ENCODE measurements at places on chromosomes 6 and 20.

DNA sequence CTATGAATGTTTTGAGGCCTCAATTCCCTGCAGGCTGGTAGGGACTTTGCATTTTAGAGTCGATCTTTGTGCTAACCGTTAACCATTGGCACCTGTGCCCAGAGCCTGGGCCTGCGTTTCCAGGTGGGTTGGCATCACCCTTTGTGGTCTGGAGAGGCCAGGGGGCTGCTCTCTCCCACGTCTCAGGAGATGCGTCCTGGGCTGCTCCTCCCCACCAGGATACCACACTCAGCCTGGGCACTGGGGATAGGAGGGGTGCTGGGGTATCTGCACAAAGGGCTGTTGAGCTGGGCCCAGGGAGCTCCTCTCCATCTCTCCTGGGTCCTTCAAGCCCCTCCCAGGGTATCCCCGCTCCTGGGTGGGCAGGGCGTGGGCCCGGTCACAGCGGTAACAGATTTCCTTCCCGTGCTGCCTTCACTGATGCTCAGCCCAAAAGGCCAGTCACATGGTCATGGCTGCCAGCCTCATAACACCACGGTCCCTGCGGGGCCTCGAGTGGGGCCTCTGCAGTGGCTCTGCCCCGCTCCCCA, 266.2 kb downstream of the TAF4 start:
- DNase-seq = no peak

- DNase-seq = no peak
Observed at GRCh38 chr20:60407011-60407771, 449.0 kb downstream of the CDH26 start.

DNA sequence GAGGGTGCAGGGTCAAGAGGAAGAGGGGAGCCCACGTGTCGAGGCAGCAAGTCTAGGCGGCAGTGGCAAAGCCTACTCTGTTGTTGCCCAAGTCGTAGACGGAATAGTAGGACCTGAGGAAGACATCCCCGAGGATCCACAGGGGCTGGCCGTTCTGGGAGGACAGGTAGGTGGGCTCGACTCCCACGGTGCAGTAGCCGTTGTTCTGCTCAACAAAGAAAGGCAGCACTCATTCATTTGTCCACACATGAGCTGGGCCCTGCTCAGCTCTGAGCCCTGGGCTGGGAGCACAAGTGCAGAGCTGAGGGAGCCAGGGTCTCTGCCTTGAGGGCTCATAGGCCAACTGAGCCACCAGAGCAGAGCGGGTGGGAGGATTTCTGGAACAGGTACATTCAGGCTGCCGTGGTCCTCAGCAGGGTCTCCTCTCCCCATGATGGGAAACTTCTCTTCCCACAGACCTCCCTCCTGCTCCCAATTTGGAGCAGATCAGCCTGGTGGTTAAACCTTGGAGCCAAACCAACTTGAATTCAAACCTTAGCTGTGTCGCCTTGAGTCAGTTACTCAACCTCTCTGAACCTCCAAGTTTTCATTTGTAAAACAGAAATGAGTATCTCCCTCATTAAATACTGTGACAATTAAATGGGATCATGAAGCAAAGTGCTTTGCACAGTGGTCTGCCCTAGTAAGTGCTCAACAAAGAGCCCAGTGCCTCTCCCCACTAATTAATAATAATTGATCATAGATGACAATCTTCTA, 1.6 kb upstream of the TFEB start:
- no peak for DNase-seq

DNA sequence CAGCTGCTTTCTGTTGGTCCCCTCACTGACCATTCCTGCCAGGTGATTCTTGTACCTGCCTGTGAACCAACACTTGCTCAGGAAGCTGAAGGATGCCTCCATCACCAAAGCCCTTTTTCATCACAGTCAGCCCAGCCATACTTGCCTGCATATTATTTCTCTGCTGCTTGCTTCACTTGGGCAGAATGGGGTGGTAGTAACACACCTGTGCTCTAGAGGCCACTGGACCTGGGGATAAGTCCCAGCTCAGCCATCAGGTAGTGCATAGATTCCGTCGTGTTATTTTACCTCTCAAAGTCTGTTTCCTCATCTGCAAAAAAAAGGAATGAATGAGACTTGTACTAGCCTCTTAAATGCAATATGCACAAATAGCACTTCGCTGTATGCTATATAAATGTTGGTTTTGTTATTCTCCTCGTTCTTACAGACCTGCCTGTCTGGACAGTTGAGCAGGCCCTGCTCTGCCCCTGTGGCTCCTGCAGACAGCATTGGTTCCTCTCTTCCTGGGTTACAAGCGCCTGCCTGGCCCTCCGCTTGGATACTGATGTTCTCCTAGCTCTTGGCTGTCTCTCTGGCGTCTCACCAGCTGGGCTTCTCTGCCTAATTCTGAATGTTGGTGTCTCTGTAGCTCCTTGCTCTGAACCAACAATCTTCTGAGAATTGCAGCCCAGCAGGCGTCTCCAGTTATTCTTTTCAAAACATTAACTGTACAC, 151.8 kb downstream of the UNC5CL start:
- no peak for DNase-seq

GRCh38 chr6:26272171-26272637, 92.8 kb upstream of the BTN3A2 start:
- peak; percentile 14 for DNase-seq

DNA sequence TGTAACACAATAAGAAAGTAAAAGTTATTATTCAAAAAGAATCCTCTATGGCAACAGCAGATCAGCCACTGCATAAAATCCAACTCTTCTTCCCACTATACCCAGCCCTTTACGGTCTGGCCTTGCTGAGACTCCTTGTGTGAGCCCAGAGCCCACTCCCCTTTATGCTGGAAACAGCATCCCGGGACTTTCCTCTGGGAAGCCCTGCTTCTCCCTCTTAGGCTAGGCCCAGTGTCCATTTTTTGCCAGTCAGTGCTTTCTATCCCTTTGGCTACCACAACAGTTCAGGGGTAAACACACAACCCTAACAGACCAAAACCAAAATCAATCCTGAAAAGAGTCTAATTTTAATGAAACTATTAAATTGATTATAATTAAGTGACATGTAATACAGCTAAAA, 20.6 kb downstream of the FKBP5 start:
- DNase-seq = no peak

- no peak for DNase-seq
Observed at GRCh38 chr6:834866-835265, 141.9 kb upstream of the EXOC2 start.

DNA sequence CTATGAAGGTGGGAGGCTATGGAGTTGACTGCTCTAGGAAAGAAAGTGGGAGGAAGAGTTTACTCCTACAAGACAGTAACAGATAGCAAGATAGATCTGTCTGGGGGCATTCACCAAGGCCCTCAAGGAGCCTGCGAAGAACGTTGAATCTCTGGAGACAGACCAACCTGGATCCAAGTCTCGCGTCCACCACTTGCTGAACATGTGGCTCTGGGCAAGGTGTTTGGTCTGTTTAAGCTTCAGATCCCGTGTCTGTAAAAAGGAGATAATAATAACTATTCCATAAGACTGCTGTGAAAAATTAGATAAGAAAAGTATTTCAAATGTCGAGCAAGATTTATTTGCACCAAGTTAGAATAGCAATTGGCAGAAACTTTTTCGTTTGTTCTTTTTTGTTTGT, 8.1 kb upstream of the EEF1A1 start:
- no peak for DNase-seq

DNA sequence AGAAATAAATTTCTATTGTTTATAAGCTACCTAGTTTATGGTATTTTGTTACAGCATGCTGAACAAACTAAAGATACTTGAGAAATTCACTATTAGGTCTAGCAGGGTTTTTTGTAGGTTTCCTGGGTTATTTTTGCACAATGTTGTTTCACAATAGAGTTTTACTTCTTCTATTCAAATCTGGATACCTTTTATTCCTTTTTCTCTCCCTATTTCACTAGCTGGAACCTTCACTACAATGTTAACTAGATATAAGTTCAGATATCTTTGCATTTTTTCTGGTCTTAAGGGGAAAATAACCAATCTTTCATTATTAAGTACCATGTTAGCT, 237.7 kb upstream of the CITED2 start:
- DNase-seq = no peak

- no peak for DNase-seq
Observed at GRCh38 chr6:135419162-135419561, 78.4 kb downstream of the AHI1 start.

GRCh38 chr6:149484733-149485700, at the start of gene ZC3H12D:
TSS of gene ZC3H12D (minus strand) at chr6:149485014. CDS start at chr6:149474543, 10,471 bp downstream.
- peak; percentile 52 for DNase-seq

DNA sequence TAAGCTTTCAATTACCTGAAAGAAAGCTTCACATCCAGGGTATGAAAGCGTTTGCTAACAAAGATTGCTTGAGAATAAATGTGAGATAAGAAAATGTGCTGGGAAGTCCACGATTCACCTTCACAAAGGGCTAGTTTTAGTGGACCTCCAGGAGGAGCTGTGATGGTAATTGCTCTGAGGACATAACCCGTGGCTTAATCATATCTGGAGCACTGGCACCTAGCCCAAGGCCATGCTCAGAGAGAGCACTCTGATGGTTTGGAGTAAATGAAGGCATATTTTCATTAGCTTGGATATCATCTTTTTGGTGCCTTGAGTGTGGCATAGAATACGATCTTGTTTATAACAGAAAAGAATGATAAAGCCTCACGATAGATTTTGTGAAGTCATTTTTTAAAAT, 46.9 kb upstream of the BACH2 start:
- DNase-seq = no peak

DNA sequence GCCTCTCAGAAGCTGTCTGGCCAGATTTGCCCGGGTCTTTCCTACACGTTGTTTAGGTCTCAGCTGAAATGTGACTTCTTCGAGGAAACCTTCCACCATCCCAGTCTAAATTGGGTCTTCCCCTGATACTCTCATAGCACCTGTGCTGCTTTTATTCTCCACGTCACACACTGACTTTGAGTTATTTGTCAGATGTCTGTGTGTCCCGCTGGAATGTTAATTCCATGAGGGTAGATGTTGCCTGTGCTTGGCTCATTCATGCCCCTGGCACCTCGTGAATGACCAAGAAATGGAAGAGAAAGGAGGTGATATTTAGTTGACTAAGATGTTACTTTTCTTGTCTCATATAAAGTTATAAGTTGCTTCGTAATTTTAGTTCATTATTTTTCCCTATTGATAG, 197.8 kb downstream of the TMEM242 start:
- no peak for DNase-seq

GRCh38 chr20:4942331-4942730, 59.0 kb downstream of the SLC23A2 start:
- DNase-seq = no peak

DNA sequence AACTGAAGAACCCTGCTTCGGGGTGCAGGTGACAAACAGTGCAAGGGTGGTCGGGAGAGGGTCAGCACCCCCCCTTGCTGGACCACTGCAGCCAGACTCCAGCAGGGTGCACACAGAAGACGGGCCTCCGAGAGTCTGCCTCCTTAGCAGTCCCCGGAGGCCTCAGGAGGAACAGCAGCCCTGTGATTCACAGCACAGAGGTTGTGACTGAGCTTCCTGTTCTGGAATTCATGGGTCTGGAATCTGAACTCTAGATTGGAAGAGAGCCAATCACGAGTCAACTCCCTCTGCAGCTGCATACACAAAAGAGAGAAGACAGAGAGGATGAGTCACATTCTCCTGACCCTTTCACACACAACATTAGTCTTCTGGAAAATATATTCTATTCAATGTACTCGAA, 249.0 kb upstream of the OPRM1 start:
- DNase-seq = no peak

GRCh38 chr20:18414140-18414539, 52.7 kb downstream of the DZANK1 start:
- DNase-seq = no peak

GRCh38 chr6:152380993-152381898, 255.9 kb downstream of the SYNE1 start:
- no peak for DNase-seq

DNA sequence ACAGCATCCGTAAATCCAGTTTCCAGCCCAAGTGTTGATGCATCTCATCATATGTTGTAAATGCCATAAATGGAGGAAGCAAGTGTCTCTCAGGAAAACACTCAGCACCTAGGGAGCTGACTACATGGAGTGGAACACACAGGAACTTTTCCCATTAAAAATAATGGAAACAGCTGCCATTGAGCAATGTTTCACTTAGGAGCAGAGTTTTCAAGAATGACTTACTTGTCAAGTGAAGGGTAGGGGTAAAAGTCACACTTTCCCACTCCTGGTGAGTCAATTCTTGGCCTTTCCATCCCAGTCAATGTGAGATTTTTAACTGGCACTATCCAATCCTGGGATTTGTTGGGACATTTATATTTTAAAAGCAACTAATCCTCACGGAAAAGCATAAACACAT, 119.4 kb upstream of the ASF1A start:
- DNase-seq = no peak

GRCh38 chr6:39881851-39882530, 52.3 kb downstream of the MOCS1 start:
- DNase-seq = no peak

- no peak for DNase-seq
Observed at GRCh38 chr20:39021748-39022147, 59.6 kb downstream of the DHX35 start.

GRCh38 chr20:62766071-62766450, 30.2 kb upstream of the MRGBP start:
- no peak for DNase-seq

DNA sequence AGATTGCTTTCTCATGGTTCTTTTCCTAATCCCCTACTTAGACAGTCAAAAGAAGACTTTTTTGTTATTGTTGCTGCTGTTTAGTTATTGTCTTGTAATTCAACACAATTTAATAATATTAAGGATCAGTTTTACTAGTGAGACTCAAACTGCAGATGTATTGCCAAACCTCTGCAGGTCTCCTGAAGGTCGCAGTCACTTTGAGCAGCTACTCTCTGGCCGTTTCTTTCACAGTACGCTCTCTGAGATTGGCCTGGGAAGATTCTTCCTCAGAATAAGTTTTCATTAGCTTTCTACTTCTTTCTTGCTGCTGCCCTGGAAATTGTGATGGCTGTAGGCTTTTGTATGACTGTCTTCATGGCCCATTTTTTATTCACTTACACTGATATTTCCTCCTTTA, 930.8 kb downstream of the QKI start:
- DNase-seq = no peak

GRCh38 chr6:33707771-33708170, 3.7 kb downstream of the UQCC2 start:
- no peak for DNase-seq

DNA sequence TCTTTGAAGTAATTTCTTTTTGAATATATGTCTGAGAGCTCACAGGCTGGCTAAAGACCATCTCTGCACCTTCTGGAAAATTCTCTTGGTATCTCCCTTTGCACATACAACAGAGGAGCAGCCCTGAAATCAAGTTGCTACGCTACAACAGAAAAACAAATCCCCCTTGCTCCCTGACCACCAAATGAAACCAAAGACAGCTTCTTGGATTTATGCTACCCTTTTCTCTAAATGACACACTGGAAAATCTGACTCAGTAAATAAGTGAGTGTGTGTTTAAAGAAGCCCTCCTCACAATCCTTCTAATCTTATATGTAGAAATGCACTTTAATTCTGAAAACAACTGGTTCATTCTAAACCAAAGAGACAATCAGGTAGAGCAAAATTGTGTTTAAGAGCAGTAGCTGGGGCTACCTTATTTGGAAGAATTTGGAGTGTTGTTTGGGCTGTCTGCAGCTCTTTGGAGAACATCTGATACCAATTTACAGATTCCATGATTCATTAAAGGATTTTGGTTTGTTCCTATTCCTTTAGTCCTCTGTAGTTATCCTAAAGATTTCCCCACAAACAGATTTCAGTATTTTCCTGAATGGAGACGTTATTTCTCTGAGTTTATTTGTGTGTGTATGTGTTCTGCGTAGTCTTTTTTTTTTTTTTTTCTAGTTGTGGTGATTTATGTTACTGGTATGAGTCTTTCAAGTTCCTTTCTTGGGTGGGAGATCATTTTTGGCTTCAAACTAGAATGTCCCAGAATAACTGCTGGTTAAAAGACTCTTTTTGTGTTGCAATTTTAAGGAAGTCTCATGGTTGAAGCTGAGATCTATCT, 36.4 kb upstream of the UTRN start:
- DNase-seq = no peak

Measured in stimulated activated CD8-positive, alpha-beta memory T cell treated with anti-CD3 and anti-CD28 coated beads, Interleukin-7, amount 100 ng/mL, for 1 hour (primary cell).